Activated T-helper 17 cell treated with anti-CD3 and anti-CD28 coated beads, Interleukin-2, amount 50 U/mL, for 72 hours (primary cell): ENCODE measurements at places on chromosomes 13 and 19.
A peak's percentile ranks its signal among the peaks of the same experiment; 100 is the strongest.

- ATAC-seq = peak; percentile 56
Measured at GRCh38 chr19:34428549-34429285, 536 bp downstream of the UBA2 start.

- ATAC-seq = peak; percentile 83
Measured at GRCh38 chr13:30744056-30744680, 8.8 kb downstream of the ALOX5AP start.

GRCh38 chr13:46655377-46656180 lies 102.6 kb downstream of the LRCH1 start:
- ATAC-seq = no peak

GRCh38 chr13:48655291-48655690 lies 1.6 kb downstream of the CYSLTR2 start:
- ATAC-seq = peak; percentile 15

GRCh38 chr19:35404879-35405622 lies 34.2 kb downstream of the GPR42 start:
- ATAC-seq = peak; percentile 96

DNA sequence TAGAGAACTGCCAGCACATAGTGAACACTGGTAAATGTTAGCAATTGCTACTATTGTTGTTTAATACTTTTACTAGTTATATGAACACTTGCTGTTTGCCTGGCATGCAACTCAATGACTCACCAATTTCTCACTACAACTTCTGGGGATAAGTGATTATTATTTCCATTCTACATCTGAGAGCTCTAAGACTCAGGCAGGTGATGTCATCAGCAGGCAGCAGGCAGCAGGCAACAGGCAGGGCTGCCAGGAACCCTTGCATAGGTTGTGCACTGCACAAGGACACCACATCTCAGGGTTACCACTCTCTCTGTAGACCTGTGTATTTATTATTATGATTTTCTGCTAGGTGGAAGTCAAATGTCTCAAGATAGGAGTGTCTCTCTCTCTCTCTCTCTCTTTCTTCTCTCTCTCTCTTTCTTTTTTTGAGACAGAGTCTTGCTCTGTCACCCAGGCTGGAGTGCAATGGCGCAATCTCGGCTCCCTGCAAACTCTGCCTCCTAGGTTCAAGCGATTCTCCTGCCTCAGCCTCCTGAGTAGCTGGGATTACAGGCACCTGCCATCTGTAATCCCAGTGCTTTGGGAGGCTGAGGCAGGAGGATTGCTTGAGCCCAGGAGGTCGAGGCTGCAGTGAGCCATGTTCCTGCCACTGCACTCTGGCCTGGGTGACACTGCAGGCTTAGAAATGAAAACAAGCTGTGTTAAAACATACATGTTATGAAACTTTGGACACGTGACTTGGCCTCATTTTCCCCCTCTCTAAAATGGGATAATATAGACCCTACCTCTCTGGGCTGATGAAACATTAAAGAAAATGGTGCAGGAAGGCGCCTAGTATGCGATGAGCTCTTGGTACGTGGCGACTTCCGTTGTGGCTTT lies 22.7 kb downstream of the HPN start:
- peak; percentile 50 for ATAC-seq

GRCh38 chr19:19434483-19435045 lies 29.1 kb downstream of the GATAD2A start:
- ATAC-seq = no peak

DNA sequence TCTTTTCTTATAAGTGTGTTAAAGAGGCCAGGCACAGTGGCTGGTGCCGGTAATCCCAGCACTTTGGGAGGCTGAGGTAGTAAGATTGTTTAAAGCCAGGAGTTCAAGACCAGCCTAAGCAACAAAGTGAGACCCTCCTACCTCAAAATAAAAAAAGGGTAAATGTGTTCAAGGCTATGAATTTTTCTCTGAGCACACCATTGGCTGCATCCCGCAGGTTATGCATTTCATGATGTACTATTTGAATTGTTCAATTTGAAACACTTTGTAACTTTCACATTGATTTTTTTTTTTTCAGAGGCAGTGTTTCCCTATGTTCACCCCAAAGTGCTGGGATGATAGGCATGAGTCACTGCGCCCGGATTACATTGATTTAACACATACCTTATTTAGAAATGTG lies 138.1 kb downstream of the PTPRS start:
- ATAC-seq = no peak

GRCh38 chr19:50315773-50316448 lies 13.3 kb downstream of the KCNC3 start:
- ATAC-seq = peak; percentile 66

DNA sequence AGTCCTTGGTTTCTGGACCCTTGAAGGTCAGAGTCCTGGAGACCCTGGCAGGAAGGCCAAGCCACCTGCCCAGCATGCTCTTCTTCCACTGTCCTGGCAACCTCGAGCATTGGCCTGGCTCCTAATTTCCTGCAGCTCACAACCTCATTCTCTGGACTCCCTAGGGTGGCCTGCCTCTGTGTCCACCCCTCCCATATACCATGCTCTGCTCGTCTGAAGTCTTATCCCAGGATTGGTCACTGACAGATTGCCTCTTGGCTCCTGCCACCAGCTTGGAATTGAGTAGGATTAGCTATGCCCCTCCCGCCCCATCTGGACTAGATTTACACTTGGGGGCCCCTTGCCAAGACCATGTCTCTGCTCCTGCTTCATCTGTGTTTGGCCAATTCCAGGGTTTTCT lies 17.1 kb upstream of the WASF3 start:
- no peak for ATAC-seq

DNA sequence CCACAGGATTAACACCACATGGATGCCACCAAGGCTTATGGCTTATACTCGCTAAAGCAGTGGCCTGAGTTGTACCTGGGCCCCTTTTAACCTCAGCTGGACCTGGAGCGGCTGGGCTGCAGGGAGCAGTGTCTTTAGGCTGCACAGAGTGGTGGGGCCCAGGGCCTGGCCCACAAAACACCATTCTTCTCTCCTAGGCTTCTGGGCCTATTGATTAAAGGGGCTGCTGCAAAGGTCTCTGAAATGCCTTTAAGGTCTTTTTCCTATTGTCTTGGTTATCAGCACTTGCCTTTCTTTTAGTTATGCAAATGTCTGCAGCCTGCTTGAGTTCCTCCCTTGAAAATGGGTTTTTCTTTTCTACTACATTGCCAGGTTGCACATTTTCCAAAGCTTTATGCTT lies 973.9 kb upstream of the PRR20A start:
- no peak for ATAC-seq

- ATAC-seq = peak; percentile 55
Measured at GRCh38 chr19:3135961-3136683, at the start of gene GNA15. GNA15 (plus strand) TSS chr19:3136033; CDS start chr19:3136451, 418 bp downstream.

- no peak for ATAC-seq
Measured at GRCh38 chr13:112959701-112960542, 9.1 kb upstream of the MCF2L start.

GRCh38 chr19:47273313-47274070 lies 1.2 kb upstream of the INAFM1 start:
- peak; percentile 84 for ATAC-seq
